ENCODE measurements at places on chromosomes 16 and 17.

DNA sequence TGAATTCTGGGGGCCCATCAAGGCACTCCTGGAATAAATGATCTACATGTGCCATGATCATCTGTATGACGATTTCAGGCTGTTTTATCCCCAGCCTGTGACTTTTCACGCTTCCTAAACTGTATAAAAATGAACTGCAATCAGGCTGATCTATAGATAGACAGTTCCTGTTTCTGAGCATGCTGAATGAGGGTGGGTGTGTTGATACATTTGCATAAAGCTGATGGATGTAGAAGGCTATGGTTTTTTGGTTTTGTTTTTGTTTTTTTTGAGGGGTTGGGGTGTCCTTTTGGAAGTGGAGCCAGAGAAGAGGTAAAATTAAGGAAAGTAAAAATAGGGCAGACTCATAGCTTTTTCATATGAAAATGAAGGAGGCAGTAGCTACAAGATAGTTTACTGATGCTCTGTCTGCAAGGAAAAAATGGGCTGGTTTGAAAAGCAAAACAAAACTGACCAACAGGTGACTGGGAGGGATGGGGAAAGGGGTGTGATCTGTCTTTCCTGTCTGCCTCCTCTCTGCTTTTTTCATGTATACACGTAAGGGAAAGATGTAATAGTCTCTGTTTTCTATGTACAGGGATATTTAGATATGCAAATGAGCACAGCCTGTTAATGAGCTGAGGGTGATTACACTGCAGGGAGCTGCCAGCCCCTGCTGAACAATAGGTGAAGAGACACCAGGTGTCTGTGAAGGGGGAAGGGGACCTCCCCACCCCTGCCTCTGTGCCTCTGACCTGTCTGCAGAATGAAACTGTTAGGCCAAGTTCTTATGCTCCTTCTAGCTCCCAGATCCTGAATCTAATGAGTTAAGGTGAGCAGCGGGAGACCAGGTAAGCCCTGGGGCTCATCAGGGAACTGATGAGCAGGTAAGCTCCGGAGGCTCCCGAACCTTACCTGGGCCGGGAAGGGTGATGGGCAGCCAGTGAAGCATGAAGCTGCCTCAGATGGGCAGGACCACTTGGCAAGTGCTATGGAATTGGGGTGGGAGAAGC lies 46.6 kb upstream of the LYRM9 start:
- DNase-seq, result no peak

- no peak for DNase-seq
Measured at GRCh38 chr16:16092925-16093627, 130.2 kb downstream of the ABCC6 start.

- DNase-seq, result peak; percentile 11
Measured at GRCh38 chr16:66175058-66175457, 191.4 kb upstream of the CDH5 start.

DNA sequence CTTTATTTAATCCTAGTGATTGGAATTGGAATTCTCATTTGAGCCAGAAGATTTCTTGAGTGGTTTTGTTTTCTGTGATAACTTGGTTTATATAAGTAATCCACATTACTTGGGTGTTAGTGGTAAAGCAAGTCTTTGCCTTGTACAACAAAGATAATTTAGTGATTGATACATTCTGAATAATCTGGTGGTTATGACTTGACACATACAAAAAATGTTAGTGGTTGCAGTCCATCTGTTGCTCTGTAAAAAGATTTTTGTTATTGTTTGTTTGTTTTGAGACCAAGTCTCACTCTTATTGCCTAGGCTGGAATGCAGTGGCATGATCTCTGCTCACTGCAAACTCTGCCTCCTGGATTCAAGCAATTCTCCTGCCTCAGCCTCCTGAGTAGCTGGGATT lies 13.2 kb downstream of the OMG start:
- DNase-seq, result no peak

GRCh38 chr17:81254955-81255717 lies 16.0 kb downstream of the NDUFAF8 start:
- no peak for DNase-seq

GRCh38 chr16:15899538-15900100 lies 11.2 kb upstream of the CEP20 start:
- DNase-seq, result no peak

- DNase-seq, result no peak
Measured at GRCh38 chr17:48555258-48556228, 10.6 kb upstream of the HOXB2 start.

- DNase-seq, result no peak
Measured at GRCh38 chr17:68468788-68469187, 11.5 kb upstream of the WIPI1 start.

DNA sequence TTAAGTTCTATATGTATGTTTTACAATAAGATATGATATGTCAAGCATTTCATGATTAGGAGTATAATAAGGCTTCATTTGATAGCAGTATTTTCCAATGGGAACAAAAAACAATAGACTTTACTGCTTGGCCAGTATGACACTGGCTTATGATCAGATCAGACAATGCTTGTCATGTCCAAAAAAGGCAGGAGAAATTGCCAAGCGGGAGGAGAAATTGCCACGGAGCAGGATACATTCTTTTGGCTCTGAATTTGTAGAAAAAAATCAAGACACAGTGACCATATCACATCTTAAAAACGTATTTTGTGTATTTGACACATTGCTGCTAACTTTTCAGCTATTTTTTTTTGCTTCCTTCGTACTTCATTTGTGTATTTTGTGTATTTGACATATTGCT lies 404.1 kb downstream of the CNTNAP4 start:
- DNase-seq, result no peak

- DNase-seq, result no peak
Measured at GRCh38 chr17:31715446-31715845, 143.6 kb downstream of the COPRS start.

GRCh38 chr17:20896153-20896649 lies 146.6 kb downstream of the USP22 start:
- DNase-seq, result peak; percentile 69

DNA sequence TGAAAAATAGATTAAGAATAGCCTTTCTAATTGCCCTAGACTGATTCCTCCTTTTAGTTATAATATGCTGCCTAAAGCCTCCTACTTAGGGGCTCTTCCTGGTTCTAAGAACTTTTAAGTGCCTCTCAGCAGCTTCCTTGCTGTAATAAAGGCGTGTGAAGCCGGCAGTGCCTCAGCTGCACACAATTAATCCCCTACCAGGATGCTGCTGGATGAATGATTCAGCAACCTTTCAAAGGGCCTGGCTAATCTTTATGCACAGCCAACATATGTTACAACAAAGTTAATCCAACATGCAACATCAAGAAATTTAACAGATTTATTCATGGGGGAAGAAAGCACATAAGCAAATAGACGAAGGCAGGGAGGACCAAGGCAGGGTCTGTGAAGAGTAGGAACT lies 145.2 kb downstream of the PMP22 start:
- DNase-seq, result no peak

DNA sequence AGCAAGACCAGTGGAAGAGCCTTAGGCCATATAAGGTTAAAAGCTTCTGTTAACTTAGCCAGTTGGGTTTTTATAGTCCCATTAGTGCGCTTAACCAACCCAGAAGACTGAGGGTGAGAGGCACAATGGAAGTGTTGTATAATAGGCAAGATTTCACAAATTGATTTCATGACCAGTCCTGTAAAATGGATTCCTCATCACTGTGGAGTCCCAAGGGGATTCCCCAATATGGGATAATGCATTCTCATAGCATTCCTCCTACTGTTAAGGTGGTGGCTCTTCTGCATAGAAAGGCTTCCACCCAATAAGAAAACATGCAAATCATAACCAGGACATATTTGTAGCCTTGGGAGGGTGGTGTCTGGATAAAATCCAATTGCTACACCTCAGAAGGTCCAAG lies 22.1 kb upstream of the B4GALNT2 start:
- no peak for DNase-seq

Measured in activated CD8-positive, alpha-beta memory T cell treated with anti-CD3 and anti-CD28 coated beads for 24 hours (primary cell).